Stimulated activated CD8-positive, alpha-beta memory T cell treated with anti-CD3 and anti-CD28 coated beads, Interleukin-12 subunit alpha, Interleukin-12 subunit beta, amount 100 ng/mL, for 4 hours (primary cell): ENCODE measurements at places on chromosomes 16 and 17.

DNA sequence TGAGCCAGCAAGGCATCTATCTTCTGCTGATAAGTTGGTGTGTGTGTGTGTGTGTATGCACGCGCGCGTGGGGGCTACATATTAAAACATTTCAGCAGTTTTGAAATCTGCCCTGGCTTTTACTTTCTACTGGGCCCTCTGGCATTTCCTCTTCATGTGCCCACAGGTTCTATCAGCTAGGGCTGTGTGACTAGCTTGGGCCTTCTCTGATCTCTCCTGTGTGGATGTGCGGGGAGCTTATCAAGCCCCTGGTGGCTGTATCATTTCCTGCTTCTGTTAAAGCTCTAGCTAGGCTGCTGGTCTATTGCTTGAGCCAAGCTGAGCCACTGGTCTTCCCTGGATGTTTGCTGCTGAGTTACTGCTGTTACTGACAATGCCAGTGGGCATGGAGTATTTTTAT is 132.5 kb downstream of the AATF start:
- DNase-seq: no peak

GRCh38 chr17:77315010-77315409 is 174.2 kb downstream of the SEC14L1 start:
- no peak for DNase-seq

GRCh38 chr16:19314718-19315425 is 29.3 kb downstream of the CLEC19A start:
- no peak for DNase-seq

- DNase-seq: no peak
Measured at GRCh38 chr16:72455743-72456659, 284.0 kb upstream of the PMFBP1 start.

DNA sequence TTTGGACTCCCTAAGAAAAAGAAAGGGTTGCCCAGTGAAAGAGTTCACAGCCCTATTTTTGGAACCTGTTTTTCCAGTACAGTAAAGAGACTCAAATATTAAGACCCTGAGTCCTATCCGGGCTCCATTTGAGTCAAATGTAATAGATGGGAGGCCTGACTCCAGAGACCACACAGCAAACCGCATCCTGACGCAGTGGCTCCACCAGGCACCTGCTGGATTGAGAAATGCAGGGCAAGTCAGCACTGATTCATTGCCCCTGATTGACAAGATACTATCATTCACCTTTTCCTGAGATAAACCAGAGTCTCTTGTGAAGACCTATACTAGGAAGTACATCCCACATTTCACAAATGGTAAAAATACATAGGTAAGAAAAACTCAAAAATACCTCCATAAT is 715.7 kb upstream of the SOX9 start:
- no peak for DNase-seq

DNA sequence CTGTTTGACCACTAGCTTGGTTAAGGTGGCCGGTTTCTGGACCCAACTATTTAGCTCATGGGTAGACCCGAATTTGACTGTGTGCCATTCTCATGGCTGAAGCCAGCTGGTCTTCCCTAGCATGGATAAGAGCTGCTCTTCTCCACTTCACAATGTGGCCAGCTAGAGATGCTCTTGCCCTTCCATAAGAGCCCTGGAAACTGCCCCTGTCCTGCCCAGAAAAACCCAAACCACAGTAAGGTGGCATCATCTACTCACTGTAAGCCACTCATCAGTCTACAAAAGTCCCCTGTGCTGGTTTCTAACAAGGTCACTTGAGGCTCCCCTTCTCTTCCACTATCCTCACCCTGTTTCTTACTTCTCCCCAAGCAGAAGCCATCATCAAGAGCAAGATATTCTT is 165.1 kb downstream of the HS3ST2 start:
- no peak for DNase-seq
